ENCODE measurements at places on chromosomes 7 and 10.

DNA sequence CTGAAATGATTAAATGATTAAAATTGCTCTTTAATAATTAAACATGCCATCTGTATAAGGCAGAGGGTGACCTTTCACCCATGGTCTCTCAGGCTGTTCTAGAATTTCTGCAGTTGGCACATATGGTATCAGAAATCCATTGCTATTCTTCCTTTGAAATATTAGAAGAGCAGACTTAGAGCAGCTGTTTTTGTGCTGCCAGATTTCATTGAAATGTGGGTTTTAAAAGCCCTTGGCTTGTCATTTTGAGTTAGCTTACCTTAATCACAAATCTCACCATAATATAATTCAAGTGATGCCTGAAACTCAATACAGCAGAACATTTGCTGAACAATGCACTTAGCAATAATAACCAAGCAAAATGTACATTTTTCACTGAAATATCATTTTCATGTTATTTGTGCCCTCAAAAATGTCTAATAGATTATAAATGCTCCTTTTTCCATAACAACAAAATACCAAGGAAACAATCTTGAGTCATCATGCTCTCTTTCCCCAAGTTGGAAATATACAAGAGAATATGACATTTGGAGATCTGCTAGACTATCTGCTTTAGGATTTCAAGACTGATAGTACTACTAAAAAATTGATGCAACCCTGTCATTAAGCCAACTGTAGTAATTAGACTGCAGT, 16.1 kb upstream of the PTTG1IP2 start:
- no peak for DNase-seq

DNA sequence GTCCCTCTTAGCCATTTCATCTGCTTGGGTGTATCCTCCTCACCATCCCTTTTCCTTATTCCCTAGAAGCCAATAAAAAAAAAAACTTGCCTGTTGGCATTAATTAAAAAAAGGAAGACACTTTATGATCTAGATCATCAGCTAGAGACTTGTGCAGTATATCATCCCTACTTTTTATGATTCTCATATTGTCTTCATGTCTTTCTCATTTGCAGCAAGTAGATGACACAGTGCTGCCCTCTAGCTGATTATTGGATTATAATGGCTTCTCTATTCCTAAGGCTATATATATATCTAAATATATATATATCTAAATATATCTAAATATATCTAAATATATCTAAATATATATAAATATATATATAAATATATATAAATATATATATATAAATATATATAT, 272.4 kb upstream of the LRGUK start:
- DNase-seq, result no peak

GRCh38 chr7:78399033-78399769, 600.6 kb downstream of the PHTF2 start:
- no peak for DNase-seq

DNA sequence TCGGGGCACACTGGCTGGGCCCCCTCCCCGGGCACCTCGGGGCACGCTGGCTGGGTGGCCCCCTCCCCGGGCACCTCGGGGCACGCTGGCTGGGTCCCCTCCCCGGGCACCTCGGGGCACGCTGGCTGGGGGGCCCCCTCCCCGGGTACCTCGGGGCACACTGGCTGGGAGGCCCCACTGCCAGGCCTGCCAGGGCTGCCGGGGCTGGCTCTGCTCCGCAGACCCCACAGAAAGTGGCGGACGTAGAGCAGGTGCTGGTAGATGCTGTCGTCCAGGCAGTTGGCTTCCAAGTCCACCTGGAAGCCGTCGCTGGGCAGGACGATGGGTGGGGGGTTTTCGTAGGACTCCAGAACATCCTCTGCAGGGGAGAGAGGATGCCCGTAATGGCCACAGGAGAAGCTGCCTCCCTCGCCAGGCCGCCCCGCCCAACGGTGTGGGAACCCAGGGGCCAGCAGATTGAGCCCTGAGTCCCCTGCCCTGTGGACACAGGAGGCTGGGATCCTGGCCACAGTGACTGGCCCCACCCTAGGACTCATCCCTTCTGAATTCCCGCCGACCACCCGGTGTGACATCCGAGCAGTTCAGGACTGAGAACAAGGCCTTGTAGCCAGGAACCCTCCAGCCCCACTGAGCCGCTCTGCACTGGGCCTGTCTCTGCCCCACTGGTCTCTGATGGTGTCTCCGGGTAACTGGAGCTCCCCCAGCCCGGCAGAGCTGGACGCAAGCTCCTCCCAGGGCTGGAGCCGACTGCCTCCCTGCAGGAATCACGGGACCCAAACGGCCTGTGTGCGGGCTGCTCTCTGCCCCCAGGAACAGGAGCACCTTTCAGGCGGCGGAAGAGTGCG, 28.2 kb downstream of the AP5Z1 start:
- no peak for DNase-seq

GRCh38 chr10:128130051-128130450, 3.8 kb upstream of the MKI67 start:
- DNase-seq, result no peak

- no peak for DNase-seq
Observed at GRCh38 chr7:104955276-104955675, 58.7 kb upstream of the KMT2E start.

- no peak for DNase-seq
Observed at GRCh38 chr10:122467701-122468100, 6.3 kb downstream of the HTRA1 start.

DNA sequence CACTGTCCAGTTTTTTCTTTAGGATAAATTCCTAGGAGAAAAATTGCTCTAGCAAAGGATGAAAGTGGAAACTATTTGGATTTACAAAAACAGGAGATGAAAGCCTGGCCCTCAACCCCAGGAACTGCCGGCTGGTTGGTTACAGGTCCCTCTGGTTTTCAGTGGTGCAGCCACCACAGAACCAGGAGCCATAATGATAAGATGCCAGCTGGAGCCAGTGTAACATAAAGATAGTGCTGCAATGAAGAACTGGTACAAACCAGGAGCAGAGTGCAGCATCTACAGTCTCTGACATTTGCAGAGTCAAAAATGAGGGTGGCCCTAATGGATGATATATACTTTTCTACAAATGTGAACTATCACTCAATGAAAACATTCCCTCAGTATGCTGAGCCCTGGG, 20.4 kb upstream of the NUP42 start:
- no peak for DNase-seq

DNA sequence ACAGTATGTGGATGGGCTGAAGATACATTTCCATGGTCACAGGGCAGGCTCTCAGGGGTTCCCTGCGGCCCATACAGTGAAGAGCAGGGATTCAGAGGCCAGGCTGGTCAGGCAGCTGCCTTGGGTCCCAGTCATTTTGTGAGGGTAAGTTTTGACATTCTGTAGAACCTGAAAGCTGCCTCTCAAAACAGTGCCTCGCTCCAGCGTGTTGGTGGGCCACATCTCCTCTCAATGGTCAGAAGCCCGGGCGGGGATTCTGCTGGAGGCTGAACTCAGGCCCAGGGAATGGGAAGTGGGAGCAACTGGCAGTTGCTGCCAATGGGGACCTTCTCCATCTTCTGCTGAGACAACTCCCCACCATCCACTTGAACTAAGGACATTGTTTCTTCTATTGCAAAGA, 190.0 kb downstream of the PTPN20 start:
- DNase-seq, result no peak

DNA sequence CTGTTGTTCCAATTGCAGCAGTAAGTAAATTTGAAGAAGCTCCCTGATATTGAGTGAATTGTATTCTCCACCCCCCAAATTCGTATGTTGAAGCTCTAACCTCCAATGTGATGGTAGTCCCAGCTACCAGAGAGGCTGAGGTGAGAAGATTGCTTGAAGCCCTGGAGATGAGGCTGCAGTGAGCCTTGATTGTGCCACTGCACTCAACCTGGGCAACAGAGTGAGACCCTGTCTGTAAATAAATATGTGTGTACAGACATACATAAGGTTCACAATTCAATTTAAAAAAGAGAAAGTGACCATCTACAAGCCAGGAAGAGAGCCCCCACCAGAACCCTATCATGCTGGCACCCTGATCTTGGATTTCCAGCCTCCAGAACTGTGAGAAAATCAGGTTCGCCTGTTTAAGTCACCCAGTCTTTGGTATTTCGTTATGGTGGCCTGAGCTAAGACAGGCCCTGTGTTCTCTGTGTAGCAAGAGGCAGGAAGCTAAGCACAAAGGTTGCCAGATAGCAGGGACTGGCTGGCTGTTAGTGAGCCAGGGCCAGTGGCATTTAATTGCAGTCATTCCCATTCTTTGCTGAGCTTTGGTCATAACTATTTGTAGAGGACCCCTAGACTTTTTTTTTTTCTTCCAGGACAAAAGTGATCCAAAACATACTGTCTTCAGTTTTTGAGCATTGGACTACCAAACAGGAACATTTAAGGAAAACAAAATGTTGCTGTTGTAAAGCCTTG, 45.6 kb downstream of the AUTS2 start:
- DNase-seq, result no peak

- no peak for DNase-seq
Observed at GRCh38 chr7:1307828-1308227, 75.2 kb downstream of the UNCX start.

DNA sequence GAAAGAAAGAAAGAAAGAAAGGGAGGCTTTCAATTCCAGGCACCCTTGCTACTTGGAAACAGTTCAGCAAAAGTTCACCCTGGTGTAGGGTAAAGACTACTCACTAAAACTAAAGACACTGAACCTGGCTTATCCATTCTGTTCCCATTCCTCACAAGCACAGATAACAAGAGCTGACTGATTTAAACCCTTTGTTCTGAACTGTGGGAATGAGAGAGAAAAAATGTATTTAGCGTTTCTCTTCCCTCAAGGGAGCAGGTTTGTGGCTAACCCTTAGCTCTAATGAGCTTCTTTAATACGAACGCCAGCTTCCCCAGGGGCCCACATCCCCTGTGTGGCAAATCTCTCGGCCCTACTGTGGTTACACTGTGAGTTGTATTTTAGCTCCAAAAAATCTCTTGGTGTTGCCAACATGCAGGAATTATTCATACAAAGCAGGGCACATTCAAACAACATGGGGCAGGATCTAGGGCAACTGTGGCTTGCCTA, 23.3 kb downstream of the PRTFDC1 start:
- no peak for DNase-seq

GRCh38 chr10:125599194-125599593, 83.8 kb downstream of the TEX36 start:
- no peak for DNase-seq

DNA sequence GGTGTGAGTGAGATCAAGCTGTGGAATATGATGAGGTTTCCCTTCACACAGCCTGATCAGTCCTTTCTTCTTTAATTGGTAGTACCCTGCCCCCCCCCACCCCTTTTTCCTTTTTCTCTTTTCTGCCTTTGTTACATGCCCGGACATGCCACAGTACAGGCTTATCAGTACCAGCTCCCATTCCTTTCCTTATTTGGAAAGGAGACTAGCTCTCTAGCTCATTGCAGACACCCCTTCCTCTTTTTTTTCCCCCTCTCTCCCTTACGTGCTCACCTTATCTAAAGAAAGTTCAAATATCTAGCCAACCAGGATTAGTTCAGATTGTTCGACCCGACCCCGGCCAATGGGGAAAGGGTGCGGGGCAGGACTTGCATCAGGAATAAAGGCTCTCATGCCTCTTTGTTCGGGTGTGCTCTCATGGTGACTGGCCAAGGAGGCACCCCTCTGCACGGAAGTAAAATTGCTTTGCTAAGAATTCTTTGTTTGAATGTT, 230.4 kb downstream of the ACTR3B start:
- no peak for DNase-seq

DNA sequence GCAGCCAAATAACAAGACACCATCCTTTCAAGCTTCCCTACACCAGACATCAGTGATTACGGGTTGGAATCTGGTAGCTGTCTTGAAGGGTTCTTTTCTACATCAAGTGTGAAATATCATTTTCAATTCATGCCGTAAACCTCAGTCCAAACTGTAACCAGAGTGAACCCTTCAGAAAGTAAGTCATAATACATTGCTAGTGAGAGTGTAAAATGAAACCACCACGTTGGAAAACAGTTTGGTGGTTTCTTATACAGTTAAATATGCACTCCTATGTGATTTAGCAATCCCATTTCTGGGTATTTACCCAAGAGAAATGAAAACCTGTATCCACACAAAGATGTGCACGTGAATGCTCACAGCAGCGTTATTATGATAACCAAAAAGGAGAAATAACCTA, 25.6 kb upstream of the ZC3HAV1L start:
- no peak for DNase-seq
